ENCODE measurements at places on chromosomes 3 and 15. TPM values are rescaled to one million over a fixed set of nuclear protein-coding genes. Genes with fewer than 3 reads are reported as not detected.

The RLBP1 gene
- total RNA-seq: not detected

The B4GALT4 gene
- total RNA-seq: 24.2 TPM

GRCh38 chr3:172038798-172039435 lies 461 bp upstream of the FNDC3B start:
- peak overlapping the region; percentile 98 for H3K27ac ChIP-seq
- no peaks in the 10 kb centered on the region for H3K36me3 ChIP-seq

DNA sequence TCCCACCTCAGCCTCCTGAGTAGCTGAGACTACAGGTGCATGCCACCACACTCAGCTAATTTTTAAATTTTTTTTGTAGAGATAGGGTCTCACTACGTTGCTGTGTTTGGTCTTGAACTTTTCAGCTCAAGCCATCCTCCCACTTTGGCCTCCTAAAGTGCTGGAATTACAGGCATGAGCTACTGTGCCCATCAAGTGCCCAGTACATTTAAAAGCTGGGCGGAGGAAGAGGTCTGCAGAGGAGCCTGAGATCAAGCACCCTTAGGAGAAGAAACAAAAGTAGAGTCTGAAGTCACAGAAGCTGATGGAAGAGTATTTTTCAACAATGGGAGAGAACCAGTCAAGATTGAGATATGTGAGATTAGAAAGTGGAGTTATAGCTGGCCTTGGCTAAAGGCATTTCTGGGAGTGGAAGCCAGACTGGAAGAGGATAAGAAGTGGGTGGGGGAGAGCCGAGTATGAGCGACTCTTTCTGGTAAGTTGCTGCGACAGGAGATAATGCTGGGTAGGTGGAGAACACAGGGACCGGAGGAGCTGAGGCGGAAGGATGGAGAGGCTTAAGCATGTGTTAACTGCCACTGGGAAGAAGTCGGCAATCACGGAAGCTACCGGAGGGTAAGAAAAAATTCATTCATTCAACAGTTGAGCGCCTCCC lies 782 bp upstream of the IREB2 start:
- H3K4me1 ChIP-seq: peaks cover 28% of the 10 kb centered on the region
- H3K27ac ChIP-seq: peak overlapping the region; percentile 93

GRCh38 chr15:31801152-31801551 lies 229.2 kb upstream of the CHRNA7 start:
- H3K27ac ChIP-seq: no peak overlapping the region
- DNase-seq: no peak
- H3K4me1 ChIP-seq: no peaks in the 10 kb centered on the region
- no peak overlapping the region for H3K4me3 ChIP-seq
- H3K27me3 ChIP-seq: peaks cover 2% of the 10 kb centered on the region

- H3K27me3 ChIP-seq: no peaks in the 10 kb centered on the region
- no peak overlapping the region for H3K4me3 ChIP-seq
- H3K4me1 ChIP-seq: peaks cover 3% of the 10 kb centered on the region
- no peak overlapping the region for H3K27ac ChIP-seq
- no peak for DNase-seq
- H3K36me3 ChIP-seq: no peaks in the 10 kb centered on the region
Observed at GRCh38 chr3:138362538-138362937, 14.2 kb downstream of the MRAS start.

The GPR87 gene
- 3.3 TPM for total RNA-seq

GRCh38 chr15:83380682-83381081 lies 66.5 kb upstream of the SH3GL3 start:
- H3K4me3 ChIP-seq: no peak overlapping the region
- peak overlapping the region; percentile 53 for H3K27ac ChIP-seq
- peaks cover 3% of the 10 kb centered on the region for H3K36me3 ChIP-seq

The HGD gene
- 0.29 TPM for total RNA-seq

- no peaks in the 10 kb centered on the region for H3K36me3 ChIP-seq
- no peak overlapping the region for H3K27ac ChIP-seq
- DNase-seq: no peak
- H3K4me3 ChIP-seq: no peak overlapping the region
- H3K27me3 ChIP-seq: no peaks in the 10 kb centered on the region
Observed at GRCh38 chr3:8095724-8096123, 405.9 kb upstream of the LMCD1 start.

- DNase-seq: no peak
- no peaks in the 10 kb centered on the region for H3K4me1 ChIP-seq
- peaks cover 22% of the 10 kb centered on the region for H3K27me3 ChIP-seq
- H3K27ac ChIP-seq: no peak overlapping the region
Observed at GRCh38 chr3:14570089-14570488, 29.9 kb upstream of the GRIP2 start.

The CFAP92 gene
- 1.1 TPM for total RNA-seq

GRCh38 chr15:48861813-48862431 lies 16.0 kb upstream of the EID1 start:
- no peak overlapping the region for H3K27ac ChIP-seq
- no peak overlapping the region for H3K4me3 ChIP-seq
- H3K4me1 ChIP-seq: peaks cover 18% of the 10 kb centered on the region
- DNase-seq: no peak

The PRICKLE2 gene
- total RNA-seq: 43.2 TPM

- peaks cover 8% of the 10 kb centered on the region for H3K4me1 ChIP-seq
- H3K4me3 ChIP-seq: peak overlapping the region; percentile 52
- no peak for DNase-seq
- no peaks in the 10 kb centered on the region for H3K36me3 ChIP-seq
- peaks cover 67% of the 10 kb centered on the region for H3K27me3 ChIP-seq
Observed at GRCh38 chr15:83108266-83109219, 1.1 kb downstream of the TM6SF1 start.

- H3K4me3 ChIP-seq: peak overlapping the region; percentile 81
- peaks cover 32% of the 10 kb centered on the region for H3K4me1 ChIP-seq
- H3K27ac ChIP-seq: peak overlapping the region; percentile 73
- H3K36me3 ChIP-seq: peaks cover 1% of the 10 kb centered on the region
- DNase-seq: no peak
Observed at GRCh38 chr15:80154336-80154735, 1.5 kb downstream of the FAH start.

GRCh38 chr3:23649448-23649847 lies 156.3 kb upstream of the UBE2E1 start:
- no peak overlapping the region for H3K4me3 ChIP-seq
- DNase-seq: no peak
- peaks cover 39% of the 10 kb centered on the region for H3K4me1 ChIP-seq
- peaks cover 5% of the 10 kb centered on the region for H3K27me3 ChIP-seq

The ZNF860 gene
- 0.63 TPM for total RNA-seq

GRCh38 chr3:46607603-46608028 lies 4.7 kb upstream of the FAM240A start:
- no peaks in the 10 kb centered on the region for H3K36me3 ChIP-seq
- no peak for DNase-seq
- peaks cover 2% of the 10 kb centered on the region for H3K4me1 ChIP-seq
- H3K27ac ChIP-seq: no peak overlapping the region
- no peaks in the 10 kb centered on the region for H3K27me3 ChIP-seq

The IL20RB gene
- 0.86 TPM for total RNA-seq

The SHC4 gene
- total RNA-seq: 0.58 TPM

GRCh38 chr3:99875581-99875928 lies 57.9 kb downstream of the CMSS1 start:
- peak overlapping the region; percentile 82 for H3K27ac ChIP-seq
- H3K27me3 ChIP-seq: no peaks in the 10 kb centered on the region
- H3K36me3 ChIP-seq: no peaks in the 10 kb centered on the region
- H3K4me1 ChIP-seq: peaks cover 48% of the 10 kb centered on the region
- DNase-seq: no peak
- H3K4me3 ChIP-seq: peak overlapping the region; percentile 73

GRCh38 chr3:120218981-120219380 lies 66.0 kb downstream of the GPR156 start:
- no peak overlapping the region for H3K4me3 ChIP-seq
- no peak overlapping the region for H3K27ac ChIP-seq
- no peak for DNase-seq
- H3K4me1 ChIP-seq: no peaks in the 10 kb centered on the region

The CCDC66 gene
- 36.2 TPM for total RNA-seq

The LMAN1L gene
- total RNA-seq: 0.35 TPM

The REC114 gene
- not detected for total RNA-seq

The CATSPER2 gene
- 6.6 TPM for total RNA-seq

- H3K36me3 ChIP-seq: peaks cover 33% of the 10 kb centered on the region
- no peak overlapping the region for H3K4me3 ChIP-seq
- DNase-seq: no peak
- H3K27me3 ChIP-seq: no peaks in the 10 kb centered on the region
Observed at GRCh38 chr15:100114571-100114970, 227.2 kb downstream of the ADAMTS17 start.

DNA sequence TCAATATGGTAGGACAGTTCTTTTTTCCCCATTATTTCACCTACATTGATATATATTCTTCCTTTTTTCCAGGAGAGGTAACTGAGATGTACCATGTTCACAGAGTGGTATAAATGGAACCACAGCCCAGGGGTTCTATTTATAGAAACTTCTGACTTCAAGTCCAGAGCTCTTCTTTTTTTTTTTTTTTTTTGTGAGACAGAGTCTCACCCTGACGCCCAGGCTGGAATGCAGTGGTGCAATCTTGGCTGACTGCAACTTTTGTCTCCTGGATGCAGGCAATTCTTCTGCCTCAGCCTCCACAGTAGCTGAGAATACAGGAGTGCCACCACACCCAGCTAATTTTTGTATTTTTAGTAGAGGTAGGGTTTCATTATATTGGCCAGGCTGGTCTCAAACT lies 267.1 kb upstream of the TPRG1 start:
- H3K4me3 ChIP-seq: no peak overlapping the region
- H3K36me3 ChIP-seq: peaks cover 7% of the 10 kb centered on the region
- no peaks in the 10 kb centered on the region for H3K27me3 ChIP-seq
- DNase-seq: no peak
- no peak overlapping the region for H3K27ac ChIP-seq

DNA sequence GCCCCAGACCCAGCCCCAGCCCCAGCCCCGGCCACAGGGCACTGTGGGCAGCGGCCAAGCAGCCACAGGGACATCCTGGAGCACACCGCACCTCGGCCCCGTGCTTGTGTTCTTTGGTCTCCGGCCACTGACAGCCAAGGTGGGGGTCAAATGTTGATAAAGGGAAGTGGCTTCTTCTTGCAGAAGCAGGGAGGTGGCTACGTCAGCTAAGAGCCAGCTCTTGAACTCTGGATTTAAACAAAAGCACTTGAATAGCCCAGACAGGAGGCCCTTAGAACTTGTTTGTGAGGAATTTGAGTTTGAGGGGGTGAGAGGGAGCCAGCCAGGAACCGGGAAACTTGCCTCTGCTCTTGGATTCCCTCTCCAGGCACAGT lies 135.8 kb upstream of the ABHD17C start:
- no peak for DNase-seq
- H3K27me3 ChIP-seq: no peaks in the 10 kb centered on the region
- no peak overlapping the region for H3K27ac ChIP-seq
- no peaks in the 10 kb centered on the region for H3K4me1 ChIP-seq

DNA sequence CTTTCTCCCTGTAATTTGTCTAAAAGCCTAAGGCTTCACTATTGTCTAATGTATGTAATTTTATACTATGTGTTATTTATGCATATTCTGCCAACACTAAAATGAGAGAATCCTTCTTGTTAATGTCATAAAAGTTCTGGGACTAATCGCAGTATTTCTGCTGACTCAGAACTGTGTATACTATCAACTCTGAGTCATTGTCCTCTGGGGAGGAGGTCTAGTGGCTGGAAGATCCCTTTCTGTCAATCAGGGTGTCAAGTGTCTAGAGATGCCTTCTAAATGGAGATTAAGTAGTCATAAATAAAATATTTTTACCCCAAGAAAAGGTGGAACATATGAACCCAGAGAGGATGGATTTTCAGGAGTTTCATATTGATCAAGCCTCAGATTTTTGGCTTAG lies 473.4 kb downstream of the AGBL1 start:
- no peak for DNase-seq
- no peak overlapping the region for H3K27ac ChIP-seq
- no peaks in the 10 kb centered on the region for H3K27me3 ChIP-seq
- no peaks in the 10 kb centered on the region for H3K36me3 ChIP-seq
- no peak overlapping the region for H3K4me3 ChIP-seq
- peaks cover 19% of the 10 kb centered on the region for H3K4me1 ChIP-seq

DNA sequence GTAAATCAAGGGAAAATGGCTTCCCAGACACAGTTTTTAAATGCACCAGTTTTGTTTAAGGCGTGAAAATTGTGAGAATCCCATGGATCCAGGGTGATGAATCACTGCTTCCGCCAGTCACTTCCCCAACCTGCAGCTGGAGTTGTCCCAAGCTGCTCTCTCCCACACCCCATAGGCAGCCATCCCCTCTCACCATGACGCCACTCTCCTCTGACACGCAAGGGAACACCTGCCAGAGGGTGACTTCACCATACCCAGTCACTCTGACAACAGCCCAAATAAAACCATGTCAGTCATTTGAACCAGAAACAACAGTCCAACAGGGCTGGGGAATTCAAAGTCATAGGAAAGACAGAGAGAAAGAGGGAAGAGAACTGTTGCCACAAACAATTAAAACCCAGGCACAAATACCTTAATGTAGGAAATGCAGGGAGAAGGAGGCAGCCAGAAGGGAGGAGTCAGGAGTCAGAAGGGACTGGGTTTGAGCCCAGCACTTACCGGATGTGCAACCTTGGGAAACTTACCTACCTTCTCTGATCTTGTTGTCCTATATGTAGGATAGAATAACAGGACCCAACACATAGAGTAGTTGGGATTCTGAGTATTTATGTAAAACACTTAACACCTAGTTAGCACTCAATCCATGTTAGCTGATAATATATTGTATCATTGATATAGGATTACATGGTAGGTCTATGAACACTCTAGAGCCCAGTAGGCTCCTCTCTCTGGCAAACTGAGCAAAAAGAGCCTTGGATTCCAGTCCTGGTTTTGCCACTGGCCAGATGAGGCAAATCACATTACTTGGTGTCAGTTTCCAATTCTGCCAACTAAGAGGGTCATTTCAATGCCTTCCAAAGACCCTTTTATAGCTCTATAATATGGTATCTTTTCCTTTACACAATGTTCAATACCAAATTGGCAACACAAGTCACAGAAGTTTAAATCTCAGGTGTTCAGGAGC lies 326.3 kb upstream of the ICE2 start:
- no peaks in the 10 kb centered on the region for H3K36me3 ChIP-seq
- peaks cover 35% of the 10 kb centered on the region for H3K27me3 ChIP-seq
- no peak overlapping the region for H3K27ac ChIP-seq

The GPR62 gene
- 0.36 TPM for total RNA-seq

- H3K4me3 ChIP-seq: no peak overlapping the region
- no peak overlapping the region for H3K27ac ChIP-seq
- no peak for DNase-seq
- H3K4me1 ChIP-seq: no peaks in the 10 kb centered on the region
- H3K36me3 ChIP-seq: no peaks in the 10 kb centered on the region
Observed at GRCh38 chr3:13927295-13927694, 47.4 kb upstream of the WNT7A start.

The ZBBX gene
- total RNA-seq: 0.70 TPM

The CCR1 gene
- total RNA-seq: not detected

GRCh38 chr3:191426311-191426710 lies 34.7 kb upstream of the PYDC2 start:
- H3K4me1 ChIP-seq: no peaks in the 10 kb centered on the region
- no peak overlapping the region for H3K4me3 ChIP-seq

DNA sequence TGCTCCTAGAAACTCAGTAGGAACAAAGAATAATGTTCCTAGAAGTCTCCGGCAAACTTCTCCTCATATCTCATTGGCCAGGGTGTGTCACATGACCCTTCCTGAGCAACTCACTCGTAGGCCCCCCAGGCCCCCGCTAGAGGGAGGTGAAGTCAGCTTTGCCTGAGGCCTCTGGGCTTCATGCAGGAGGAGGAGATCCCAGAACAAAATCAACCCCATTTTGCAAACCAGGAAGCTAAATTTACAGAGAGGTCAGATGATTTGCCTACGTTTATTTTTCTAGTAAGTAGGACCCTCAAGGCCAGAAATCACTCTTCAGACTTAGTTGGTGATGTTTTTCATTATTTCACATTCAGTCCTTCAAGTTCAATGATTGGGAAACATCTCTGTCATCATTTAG lies 99.1 kb downstream of the SSR3 start:
- peak overlapping the region; percentile 8 for H3K4me3 ChIP-seq
- no peaks in the 10 kb centered on the region for H3K36me3 ChIP-seq
- peaks cover 55% of the 10 kb centered on the region for H3K4me1 ChIP-seq
- no peak for DNase-seq
